ENCODE measurements at places on chromosomes 16 and 17.
A peak's percentile ranks its signal among the peaks of the same experiment; 100 is the strongest.

DNA sequence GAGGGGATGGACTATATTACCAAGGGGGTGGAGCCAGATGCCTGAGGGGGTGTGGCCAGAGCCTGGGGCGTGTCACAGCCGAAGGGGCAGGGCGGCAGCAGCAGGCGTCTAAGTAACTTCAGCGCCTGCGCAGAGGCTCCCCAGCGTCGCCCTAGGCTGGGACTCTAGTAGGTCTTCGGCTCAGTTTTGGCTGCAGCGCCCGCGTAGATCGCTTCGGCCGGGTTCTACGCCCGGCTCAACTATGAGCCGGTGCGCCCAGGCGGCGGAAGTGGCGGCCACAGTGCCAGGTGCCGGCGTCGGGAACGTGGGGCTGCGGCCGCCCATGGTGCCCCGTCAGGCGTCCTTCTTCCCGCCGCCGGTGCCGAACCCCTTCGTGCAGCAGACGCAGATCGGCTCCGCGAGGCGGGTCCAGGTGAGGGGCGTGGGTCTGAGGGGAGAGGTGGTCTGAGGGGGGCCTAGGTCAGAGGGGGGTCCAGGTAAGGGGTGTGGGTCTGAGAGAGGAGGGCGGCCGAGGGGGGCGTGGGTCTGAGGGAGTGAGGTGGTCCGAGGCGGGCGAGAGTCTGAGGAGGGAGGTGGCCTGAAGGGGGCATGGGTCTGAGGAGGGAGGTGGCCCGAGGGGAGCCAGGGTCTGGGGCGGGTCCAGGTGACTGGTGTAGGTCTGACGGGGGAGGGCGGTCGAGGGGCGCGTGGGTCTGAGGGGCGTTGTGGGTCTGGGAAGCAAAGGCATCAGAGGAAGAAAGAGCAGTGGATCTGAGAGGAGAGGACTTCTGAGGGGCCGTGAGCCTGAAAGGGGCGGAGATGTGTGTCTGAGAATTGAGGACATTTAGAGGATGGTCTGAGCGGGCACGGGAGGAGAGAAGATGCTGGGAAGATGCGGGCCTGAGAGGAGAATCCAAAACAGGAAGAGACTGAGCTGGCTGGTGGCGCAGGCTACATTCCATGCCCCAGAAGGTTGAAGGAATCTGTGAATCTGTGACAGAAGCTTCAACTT lies at the start of gene LPCAT2:
LPCAT2 (plus strand) TSS at position 132 of the 991 bp plus-strand sequence; CDS start at position 242, 110 bp downstream.
- peak; percentile 53 for ATAC-seq

- no peak for ATAC-seq
These were observed 5.3 kb upstream of the FAAP100 start for GRCh38 chr17:81557276-81558114.

DNA sequence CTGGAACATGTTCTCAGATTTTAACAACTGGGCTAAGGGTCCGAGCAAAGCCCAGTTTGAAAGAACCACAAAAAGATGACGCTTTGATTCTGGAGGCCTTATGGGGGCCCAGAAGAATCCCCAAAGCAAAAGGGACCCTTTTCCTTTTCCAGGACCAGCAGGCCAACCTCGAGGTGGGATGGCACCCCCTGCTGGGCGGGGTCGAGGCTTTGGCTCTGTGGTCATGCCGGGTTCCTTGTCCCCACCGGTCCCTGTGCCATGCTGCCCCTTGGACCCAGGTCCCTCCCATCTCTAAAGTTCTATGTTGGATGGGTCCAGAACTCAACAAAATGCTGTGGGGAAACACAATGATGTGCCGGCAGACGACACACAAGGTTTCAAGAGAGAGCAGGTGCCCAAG lies 30.9 kb downstream of the TMEM204 start:
- no peak for ATAC-seq

DNA sequence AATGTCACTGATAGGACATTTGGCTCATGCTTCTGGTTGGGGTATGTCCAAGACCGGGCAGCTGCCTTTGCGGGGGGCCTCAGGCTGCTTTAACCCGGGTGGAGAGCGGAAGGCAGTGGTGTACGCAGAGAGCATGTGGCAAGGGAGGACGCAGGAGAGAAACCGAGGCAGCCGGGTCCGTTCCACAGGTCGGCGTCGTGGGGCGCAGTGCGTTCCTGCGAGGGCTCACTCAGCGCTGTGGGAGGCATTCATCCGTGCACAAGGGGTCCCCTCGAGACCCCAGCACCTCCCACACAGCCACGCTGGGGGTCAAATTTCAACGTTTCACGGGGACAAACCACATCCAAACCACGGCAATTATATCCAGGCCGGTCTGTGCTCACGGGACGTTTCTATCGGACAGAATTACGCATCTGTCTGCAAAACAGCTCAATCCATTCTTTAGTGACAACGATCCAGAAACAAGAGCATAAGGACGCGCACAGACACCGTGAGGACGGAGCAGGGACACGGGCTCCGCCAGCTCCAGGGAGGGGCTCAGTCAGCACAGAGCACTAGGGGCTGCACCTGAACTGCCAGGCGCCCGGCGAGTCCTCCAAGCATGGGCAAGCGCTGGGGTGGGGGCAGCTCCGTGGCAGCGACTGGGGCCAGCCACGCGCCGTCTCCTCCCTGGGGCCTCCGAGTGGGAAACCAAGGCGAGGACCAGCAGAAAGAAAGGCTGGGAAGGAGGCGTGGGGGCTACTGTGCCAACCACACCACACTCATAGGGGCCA lies 108.4 kb upstream of the METRNL start:
- ATAC-seq, result no peak

DNA sequence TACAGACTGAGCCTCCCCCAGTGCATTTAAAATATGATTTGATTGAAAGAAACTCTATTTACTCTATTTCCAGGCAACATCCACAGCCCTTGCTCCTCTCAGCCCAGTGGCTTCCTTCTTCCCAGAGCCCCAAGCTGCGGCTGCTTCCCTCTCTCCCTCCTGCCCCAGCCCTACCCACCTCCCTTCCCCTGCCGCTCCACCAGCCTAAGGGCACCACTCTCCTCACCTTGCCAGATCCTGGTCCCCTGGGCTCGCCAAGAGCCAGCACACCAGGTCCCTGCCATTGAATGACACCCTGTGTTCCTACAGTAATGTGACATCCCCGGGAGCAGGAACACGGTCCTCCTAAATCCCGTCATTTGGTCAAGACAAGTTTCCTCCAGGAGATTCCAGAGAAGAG lies 236.0 kb downstream of the RBFOX3 start:
- no peak for ATAC-seq

DNA sequence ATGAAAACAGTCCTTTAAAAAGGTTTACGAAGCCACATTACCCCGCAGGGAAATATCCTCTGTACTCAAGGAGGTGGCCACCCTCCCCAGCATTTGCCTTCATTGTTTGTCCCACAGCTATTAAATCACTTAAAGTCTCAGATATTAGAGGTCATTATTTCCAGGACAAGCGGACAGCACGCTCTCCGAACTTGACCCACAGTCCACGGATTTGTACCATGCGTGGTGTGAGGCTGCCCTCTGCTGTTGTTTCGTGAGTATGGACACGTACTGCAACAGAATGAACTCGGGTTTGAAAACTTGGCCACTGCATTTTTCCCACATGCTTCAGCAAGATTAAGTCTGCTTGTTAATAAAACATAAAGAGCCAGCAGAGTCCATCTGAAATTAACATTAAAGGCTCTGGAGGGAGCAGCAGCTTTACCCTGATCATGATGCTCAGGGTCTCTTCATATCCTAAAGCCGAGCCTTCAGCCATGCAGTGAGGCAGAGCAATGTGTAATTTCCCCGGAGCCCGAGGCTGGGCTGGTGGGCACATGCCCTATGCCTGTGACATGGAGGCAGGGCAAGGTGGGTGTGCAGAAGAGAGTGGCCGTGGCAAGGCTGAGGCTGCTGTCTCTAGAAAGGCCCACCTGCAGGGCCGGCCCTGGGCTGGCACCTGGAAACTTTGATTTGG lies 19.7 kb downstream of the MEAK7 start:
- ATAC-seq, result no peak

GRCh38 chr17:54353789-54354525 lies 531.2 kb downstream of the KIF2B start:
- ATAC-seq, result no peak

GRCh38 chr16:1073566-1074378 lies 1.2 kb downstream of the SSTR5 start:
- no peak for ATAC-seq

- no peak for ATAC-seq
These were observed 13.8 kb downstream of the MAP2K3 start for GRCh38 chr17:21298056-21298982.

DNA sequence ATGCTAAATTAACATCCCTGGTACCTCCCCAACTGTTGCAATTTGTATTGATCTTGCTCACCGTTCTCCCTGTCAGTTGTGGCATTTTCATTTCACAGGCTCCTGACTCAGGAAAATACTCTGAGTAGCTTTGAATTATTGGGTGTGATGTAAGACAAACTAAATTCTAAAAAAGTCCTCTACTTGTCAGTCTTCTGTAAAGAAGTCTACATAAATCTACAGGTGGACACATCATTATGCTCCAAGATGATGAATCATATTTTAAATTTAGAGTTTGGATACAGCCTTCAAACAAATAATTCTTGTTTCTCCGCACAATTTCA lies 47.2 kb downstream of the MARCHF10 start:
- ATAC-seq, result no peak

DNA sequence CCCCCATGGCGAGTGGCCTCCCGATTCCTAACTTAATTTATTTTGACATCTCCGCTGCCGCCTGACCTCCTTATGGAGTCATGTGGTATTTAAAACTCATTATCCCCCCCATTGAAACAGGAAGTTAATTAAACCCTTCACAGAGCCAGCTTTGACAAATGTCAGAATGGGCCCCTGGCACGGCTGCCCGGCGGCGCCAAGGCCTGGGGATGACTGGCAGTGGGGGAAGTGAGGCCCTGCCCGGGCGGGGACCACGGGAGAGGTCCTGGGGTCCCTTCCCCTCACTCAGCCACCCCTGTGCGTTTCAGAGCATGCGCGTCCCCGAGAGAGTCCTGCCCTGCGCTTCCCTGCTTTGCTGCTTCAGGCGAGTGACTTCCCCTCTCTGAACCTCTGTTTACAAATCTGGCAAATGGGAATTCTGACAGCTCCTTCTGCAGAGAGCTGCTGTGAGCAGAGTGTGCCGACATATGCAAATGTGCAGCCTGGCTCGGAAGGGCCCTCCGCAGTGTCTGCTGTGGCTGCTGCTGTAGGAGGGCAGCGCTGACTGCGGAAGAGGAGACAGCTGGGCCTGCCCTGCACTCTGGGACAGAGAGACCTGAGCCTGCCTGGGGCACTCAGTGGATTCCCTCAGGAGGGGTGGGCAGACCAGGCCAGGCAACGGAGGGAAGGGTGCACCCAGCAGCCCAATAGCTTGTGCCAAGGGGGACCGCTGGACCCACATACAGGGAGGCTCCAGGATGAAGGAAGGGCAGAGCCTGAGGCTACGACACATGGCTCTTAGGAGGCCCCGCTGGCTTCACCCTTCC lies 4.4 kb upstream of the ZFPM1 start:
- ATAC-seq, result no peak

DNA sequence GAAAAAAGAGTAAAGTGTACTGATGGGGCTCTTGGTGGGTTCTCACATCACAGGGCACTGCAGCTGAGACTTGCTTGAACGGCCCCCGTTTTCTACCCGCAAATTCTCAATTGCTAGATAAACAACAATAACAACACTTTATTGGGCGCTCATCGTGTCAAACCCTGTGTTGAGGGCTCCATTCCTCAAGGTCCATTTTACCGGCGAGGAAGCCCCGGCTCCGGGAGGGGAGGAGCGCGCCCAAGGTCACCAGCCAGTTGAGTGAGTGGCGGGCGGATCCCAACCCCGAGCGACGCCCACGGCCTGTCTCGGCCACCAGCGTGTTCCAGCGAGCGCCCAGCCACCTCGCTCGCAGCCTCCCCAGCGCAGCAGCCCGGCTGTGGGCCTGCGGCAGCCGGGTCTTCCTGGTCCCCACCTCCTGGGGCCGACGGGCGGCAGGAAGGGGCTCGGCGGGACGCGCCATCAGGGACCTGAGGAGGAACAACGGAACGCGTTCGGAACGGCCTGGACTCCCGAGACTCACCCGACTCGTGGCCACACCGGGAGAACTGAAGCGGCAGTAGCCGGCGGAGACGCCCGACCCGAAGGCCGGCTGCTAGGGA lies 373 bp downstream of the CMC2 start:
- peak; percentile 53 for ATAC-seq

DNA sequence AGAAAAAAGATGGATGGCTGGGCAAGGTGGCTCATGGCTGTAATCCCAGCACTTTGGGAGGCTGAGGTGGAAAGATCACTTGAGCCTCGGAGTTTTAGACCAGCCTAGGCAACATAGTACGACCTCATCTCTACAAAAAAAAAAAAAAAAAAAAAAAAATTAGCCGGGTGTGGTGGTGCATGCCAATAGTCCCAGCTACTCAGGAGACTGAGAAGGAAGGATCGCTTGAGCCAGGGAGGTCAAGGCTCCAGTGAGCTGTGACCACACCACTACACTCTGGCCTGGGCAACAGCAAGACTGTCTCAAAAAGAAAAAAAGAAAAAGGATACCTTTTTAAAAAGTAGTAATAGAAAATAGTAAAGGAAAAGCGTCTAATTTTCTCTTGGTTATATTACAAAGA lies 20.7 kb downstream of the ZNF652 start:
- ATAC-seq, result peak; percentile 32

GRCh38 chr16:83781-84615 lies 6.0 kb downstream of the MPG start:
- no peak for ATAC-seq

- no peak for ATAC-seq
These were observed 3.8 kb downstream of the SMARCD2 start for GRCh38 chr17:63838631-63839171.

DNA sequence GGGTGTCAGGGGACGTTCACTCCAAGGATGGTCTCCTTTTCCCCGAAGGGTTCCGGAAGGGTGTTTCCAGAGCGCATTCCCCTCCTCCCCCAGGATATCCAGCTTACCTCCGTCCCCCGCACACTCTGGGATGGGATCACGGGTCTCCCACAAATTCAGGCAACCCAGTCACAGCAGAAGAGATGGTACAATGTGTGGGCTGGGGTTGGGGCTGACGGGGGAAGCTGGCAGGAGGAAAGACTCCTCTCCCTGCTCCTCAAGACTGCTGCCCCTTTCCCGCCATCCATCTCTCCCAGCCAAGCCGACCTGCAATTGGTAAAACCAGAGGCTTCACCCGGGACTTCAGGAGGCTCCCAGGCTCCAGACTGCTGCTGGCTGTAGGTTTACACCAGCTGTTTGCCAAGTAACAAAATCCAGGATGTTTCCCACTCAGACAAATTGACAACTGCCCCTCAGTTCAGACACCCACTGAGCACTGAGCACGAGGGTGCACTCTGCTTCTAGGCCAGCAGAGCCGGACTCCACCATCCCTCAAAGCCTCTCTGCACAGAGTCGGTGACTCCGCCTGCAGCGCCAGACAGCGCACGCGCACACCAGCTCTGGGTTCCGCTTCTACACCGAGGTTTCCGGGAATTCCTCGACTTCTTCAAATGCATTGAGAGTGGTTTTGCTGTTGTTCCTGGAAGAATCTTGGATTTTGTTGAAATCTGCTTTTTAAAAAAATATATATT lies 37.7 kb downstream of the ASPA start:
- ATAC-seq, result no peak

DNA sequence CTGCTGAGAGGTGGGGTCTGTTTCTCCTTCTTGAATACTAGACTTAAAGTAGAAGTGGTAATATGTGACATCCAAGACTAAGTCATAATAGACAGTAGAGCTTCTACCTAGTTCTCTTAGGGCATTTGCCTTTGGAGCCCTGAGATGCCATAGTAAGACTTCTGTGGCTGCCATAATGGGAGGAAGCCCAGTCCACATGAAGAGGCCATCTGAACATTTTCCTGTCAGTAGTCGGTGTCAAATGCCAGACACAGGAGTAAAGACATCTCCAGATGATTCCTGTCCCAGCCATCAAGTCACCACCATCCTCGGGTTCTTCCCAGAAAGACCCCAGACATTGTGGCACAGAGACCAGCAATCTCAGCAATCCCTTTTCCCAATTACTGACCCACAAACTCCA lies 58.1 kb upstream of the IRX6 start:
- no peak for ATAC-seq

GRCh38 chr17:41505007-41505808 lies at the start of gene KRT13:
Gene KRT13 (minus strand): TSS chr17:41505612. CDS start chr17:41505550, 62 bp downstream.
- no peak for ATAC-seq

Measured in stimulated activated memory B cell treated with anti-CD40 and anti-IgM and Interleukin-4, amounts not matched to agents 10 μg/mL and 1 μg/mL and 100 μg/mL, for 72 hours (primary cell).